Stimulated activated CD8-positive, alpha-beta memory T cell treated with anti-CD3 and anti-CD28 coated beads, Interleukin-4, amount 100 ng/mL, for 1 hour (primary cell): ENCODE measurements at places on chromosomes 5 and 9.

DNA sequence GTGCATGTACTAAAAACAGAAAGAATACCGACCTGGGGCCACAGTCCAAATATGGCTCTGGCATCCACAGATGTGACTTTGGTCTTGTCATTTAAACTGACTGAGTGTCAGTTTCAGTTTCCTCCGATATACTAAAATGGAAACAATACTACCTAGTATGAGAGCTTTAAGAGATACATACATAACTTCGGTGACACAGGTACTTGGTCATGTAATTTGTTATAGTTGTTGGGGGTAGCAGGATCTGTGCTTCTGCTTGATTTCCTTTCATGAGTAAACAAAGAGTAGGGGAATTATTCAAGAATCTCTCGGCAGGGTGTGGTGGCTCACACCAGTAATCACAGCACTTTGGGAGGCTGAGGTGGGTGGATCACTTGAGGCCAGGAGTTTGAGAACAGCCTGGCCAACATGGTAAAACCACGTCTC, 32.1 kb downstream of the MTMR12 start:
- DNase-seq, result no peak

DNA sequence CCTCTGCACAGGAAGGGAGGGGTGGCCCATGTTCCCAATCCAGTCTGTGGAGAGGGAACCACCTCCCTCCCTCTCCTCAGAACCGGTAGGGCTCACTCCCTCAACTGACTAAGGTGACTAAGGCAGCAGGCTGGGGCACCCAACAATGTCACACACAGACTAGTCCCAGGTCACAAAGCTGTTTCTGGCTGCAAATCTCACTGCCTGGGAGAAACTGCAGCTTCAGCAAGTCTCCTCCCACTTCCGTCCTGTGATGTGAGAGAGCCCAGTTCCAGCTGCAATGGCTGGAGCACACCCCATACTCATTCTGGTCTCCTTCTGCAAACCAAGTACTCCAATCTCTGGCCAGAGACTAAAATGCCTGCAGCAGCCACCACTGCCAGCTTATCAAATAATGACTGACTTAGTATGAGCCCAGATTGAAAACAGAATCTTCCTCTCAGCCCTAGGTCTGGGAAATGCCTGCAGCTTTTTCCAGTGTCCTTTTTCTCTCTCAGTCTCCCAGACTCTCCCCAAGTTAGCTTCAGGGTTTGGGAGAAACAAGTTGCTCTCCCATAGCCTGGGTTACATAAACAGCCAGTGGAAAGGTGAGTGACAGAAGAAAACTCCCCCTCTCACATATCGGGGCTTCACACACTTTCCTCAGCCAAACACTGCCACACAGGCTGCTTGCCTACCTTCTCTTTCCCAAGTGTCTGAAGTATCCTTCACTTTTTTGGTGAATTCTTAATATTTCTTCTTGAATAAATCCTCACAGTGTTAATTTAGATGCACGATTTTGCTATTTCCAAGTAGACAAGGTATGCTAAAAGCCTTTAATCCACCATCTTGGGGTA, 247.4 kb upstream of the RASA1 start:
- DNase-seq, result no peak

DNA sequence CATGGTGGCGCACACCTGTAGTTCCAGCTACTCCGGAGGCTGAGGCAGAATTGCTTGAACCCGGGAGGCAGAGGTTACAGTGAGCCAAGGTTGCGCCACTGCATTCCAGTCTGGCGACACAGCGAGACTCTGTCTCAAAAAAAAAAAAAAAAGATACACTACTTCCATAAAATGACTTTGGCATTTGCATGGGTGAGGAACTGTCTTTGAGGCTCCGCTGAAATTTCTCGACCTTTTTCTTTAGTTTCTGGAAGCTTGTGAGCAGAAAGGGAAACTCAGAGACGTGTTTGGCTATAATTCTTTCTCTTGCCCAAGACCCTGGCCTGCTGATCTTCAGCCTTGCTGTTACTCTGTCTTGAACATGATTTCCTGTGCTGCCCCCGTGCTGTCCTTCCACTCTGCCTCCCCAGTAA, 37.3 kb downstream of the SPIN1 start:
- no peak for DNase-seq

GRCh38 chr9:14719231-14719923, 3.2 kb downstream of the CER1 start:
- no peak for DNase-seq

GRCh38 chr9:129068990-129069861, 11.7 kb upstream of the DOLPP1 start:
- peak; percentile 24 for DNase-seq

- no peak for DNase-seq
Measured at GRCh38 chr9:105646879-105647594, 15.2 kb upstream of the TAL2 start.

GRCh38 chr5:56838409-56839039, 23.2 kb downstream of the MAP3K1 start:
- DNase-seq, result no peak

DNA sequence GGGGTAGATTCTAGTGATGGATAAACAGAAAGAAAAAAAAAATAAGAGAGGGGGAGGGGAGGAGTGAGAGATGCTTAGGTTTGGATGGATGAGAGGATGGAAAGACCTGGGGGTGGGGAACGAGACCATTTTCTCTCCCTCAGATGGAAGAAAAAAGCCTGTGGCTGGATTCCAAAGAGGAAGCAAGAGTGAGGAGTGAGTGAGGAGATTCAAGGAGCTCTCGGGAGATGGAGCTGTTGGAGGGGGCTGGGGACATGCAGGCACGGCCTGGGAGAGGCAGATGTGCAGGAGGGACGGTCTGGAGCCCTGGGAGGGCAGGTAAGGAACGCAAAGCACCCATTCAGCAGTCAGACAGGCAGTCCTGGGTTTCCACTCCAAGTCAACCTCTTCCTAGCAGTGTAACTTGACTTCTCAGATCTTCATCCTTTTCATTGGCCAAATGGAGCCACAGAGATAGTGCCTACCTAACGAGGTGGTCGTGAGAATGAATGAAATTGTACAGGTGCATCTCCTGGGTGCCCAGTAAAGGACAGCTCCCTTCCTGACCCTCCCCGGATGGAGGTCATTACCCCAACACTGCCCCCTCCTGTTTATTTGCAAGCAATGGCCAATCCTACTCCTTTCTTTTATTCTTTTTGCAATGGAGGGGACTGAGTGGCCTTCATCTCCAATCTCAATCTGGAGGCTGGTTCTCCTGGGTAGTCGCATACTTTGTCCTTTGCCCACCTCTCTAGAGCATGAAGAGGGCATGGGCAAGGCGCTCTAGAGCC, 52.2 kb downstream of the PCDH1 start:
- no peak for DNase-seq

GRCh38 chr5:60295423-60295822, 401.9 kb upstream of the PDE4D start:
- DNase-seq, result no peak

DNA sequence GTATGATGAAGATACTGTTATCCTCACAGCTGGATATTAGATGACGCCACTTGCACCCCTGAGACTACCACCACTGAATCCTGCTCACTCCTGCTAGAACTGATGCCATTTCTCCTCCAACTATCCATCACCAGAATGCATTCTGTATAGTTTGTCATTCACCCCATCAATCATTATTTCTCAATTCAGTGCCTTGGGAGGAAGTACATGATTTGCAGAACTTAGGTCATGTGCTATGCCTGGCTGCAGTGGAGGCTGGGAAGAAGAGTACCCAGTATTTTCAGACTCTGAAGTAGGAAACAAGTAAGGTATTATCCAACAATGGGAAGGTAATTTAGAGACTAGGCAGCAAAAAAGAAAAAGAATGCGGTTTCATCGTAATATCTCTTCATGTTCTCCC, 26.2 kb upstream of the HSD17B4 start:
- DNase-seq, result no peak

GRCh38 chr9:29659014-29659413, 2085.7 kb upstream of the C9orf72 start:
- DNase-seq, result no peak

DNA sequence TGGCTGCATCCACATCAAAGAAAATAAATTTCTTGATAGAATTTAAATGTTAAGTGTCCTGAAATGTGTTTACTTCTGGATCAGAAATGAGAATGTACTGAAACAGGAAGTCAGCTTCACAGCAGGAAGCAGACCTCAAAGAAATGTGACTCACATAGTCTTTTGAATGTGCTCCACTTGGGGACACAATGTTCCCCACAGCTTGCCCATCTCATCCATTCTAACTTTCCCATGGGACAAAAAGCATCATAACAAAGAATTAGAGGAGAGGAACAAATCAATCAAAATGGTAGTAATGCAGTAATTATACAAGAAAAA, 85.7 kb downstream of the GRAMD2B start:
- DNase-seq, result no peak

DNA sequence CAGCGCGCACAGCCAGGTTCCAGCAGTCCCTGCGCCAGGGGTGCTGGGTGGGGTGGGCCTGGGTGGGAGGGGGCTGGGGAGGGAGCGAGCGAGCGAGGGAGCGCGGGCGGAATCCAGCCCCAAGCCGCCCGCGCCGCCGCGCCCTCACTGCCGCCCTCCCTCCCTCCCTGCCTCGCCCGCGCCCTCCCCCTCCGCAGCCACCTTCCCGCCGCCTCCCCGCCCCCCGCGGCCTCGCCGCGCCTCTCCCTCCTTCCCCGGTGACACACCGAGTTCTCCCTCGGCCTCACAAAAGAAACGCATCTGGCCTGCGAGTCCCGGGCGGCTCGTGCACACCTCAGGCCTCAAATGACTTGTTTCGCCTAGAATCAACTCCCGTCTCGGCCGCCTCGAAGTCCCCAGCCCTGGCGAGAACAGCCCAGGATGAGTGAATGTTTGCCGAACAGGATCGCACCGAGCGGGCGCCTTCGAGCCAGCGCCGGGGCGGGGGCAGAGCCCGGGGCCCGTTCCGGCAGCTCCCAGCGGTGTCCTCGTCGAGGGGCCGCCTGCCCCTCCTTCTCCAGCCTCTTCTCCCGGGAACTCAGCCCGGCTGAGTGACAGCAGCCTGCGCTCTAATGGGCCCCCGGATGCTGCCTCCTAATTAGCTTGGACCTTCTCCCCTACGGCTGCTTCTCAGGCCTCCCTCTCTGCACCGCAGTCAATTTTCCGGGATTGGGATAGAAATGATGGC, 371 bp upstream of the PITX1 start:
- DNase-seq, result no peak

DNA sequence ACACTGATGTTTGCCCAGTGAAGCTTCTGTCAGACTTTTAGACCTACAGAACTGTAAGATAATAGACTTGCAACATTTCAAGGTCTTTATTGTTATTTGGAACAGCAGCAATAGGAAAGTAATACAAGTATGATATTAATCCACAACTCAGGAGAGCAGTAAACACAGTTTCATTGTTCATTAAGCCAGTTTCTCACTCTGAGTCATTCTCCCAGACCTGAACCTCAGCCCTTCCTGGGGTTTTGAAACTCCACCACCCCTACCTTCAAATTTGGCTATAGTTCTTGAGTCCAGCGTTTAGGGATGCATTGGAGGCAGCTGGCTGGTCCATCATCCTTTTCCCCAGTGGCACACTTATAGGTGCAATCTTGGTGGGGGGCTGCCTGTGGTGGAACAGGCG, 203.2 kb downstream of the RAB3C start:
- no peak for DNase-seq

- DNase-seq, result no peak
Measured at GRCh38 chr5:865168-865521, 14.4 kb upstream of the ZDHHC11 start.

GRCh38 chr5:129631961-129632360, 115.9 kb upstream of the MINAR2 start:
- DNase-seq, result no peak

DNA sequence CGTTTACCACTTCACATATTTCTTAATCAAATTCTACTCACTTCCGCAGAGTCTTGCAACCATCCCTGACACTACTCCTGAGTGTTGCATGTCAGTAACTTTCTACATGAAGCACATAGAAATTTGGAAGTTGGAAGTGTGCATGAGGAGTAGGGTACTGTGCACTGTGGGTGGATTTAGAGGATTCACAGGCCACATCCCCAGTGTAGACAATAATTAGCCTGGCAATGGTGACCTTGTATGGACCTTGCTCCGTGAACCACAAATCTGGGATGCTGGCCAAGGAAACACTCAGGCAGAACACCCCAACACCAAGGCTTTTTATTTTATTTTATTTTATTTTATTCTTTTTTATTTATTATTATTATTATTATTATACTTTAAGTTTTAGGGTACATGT, 25.5 kb downstream of the CTSL start:
- no peak for DNase-seq

DNA sequence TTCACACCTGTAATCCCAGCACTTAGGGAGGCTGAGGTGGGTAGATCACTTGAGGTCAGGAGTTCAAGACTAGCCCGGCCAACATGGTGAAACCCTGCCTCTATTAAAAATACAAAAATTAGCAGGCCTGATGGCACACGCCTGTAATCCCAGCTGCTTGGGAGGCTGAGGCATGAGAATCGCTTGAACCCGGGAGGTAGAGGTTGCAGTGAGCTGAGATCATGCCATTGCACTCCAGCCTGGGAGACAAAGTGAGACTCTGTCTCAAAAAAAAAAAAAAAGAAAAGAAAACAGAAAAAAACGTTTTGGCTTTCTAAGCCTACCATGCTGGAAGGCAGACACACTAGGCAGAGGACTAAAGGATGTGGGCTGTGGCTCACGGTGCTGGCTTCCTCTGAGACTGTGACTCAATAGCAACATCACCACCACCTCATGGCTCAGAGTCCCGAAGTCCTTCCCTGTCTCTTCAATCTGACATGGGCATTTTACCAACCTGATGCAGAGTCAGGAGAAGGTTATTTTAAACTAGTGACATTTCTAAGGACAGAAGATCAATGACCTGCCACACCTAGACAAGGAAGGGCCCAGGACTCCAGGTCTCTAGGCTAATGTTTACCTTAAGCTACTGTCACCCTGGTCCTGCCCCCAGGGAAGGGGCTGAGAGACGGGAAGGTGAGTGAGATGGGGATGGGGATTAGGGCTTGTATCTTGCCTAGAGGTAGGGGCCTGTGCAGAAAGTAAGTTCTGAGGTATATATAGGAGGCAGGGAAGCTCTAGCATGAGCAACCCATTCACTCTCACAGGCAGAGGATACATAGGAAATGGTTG, 3.7 kb downstream of the ECSCR start:
- peak; percentile 44 for DNase-seq

DNA sequence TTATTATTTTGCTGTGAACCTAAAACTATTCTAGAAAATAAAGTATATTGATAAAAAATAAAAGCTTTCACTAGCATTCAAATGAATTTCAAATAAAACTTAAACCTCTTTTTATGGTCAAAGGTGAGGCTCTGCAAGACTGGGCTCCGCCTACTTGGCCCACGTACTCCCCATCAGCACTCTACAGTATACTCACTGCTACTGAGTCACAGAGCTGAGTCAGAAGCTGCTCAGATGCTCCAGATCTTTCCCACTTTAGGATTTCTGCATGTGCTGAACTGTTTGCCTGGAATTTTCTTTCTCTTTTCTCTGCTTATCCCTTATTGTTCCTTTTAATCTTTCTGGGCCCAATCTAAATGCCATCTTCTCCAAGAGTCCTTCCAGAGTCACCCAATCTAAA, 331.9 kb upstream of the CCNG1 start:
- DNase-seq, result no peak

DNA sequence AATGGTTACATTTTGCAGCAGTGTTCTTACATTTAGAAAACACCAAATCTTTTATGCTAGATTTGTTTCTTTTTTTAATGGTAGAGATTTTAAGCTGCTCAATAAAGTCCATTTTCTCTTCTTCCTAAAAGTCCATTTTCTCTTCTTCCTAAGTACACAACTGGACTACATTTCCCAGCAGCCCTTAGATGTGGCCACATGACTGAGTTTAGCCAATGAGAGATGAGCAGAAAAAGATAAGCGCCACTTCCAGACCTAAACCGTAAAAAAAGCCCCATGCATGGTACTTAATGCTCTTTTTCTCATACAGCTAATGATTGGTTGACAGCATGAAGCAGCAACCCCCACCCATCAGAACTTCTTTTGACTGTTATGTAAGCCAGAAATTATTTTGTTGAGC, 206.7 kb downstream of the FAM114A2 start:
- no peak for DNase-seq
